ENCODE measurements at places on chromosomes 16 and 17. TPM values are rescaled to one million over a fixed set of nuclear protein-coding genes. Genes with fewer than 3 reads are reported as not detected.

- no peak overlapping the region for H3K4me3 ChIP-seq
- peaks cover 6% of the 10 kb centered on the region for H3K27me3 ChIP-seq
- H3K27ac ChIP-seq: no peak overlapping the region
- no peaks in the 10 kb centered on the region for H3K4me1 ChIP-seq
Observed at GRCh38 chr17:17387017-17387497, 83.9 kb downstream of the NT5M start.

DNA sequence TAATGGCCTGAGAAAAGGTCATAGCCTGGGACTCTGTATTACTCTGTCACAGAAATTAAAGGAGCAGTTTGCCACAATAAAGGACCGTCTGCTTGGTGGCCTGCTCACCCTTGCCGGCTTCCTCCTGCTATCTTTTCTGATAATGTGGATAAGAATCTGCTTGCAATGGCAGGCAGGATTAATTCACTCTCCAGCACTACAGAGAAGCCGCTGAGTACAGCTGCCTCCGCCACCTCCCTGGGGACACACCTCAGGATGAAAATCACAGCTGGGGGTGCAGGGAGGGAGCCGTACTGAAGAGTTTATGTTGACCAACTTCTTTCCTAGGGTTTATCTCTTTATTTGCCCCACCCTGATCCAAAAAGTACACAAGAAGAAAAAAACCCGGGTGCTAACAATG is 245.9 kb upstream of the RPL38 start:
- peaks cover 6% of the 10 kb centered on the region for H3K36me3 ChIP-seq
- H3K4me1 ChIP-seq: no peaks in the 10 kb centered on the region
- no peak overlapping the region for H3K27ac ChIP-seq
- DNase-seq: no peak

Gene CTF1
- total RNA-seq: 3.4 TPM

Gene CCL18
- total RNA-seq: not detected

Gene RPUSD1
- 27.6 TPM for total RNA-seq

- peak; percentile 45 for DNase-seq
- peaks cover 10% of the 10 kb centered on the region for H3K27me3 ChIP-seq
- peak overlapping the region; percentile 86 for H3K4me3 ChIP-seq
- peaks cover 9% of the 10 kb centered on the region for H3K36me3 ChIP-seq
- peak overlapping the region; percentile 92 for H3K27ac ChIP-seq
Observed at GRCh38 chr17:59330053-59330942, 1.2 kb upstream of the YPEL2 start.

DNA sequence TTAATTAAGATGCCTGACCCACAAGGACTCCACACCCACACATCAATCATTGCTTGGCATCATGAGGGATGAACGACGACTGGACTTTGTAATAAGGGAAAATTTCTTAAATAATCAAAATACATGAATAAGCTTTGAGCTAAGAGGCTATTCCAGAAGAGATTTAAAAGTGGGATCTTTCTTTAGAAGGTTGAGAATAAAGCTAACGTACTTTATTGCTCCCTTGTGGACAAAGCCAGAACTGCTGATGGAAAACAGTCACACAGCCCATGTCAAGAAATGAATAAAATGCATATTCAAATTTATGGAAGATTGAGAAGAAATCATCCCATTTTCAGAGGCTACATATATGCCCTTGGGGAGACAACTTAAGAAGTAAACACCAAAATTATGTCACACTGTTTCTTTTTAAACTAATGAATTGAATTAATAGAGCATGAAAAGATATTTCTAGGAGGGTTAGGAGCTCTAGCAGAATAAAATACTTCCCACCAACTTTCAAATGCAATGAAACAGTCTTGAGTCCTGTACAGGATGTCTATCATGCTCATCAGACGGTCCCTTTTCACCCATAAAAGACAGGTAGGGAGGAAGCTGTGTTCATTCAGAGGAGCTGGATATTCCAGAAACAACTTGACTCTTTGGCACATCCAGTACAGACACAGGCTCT is 60.2 kb upstream of the PHOSPHO1 start:
- no peaks in the 10 kb centered on the region for H3K36me3 ChIP-seq
- H3K4me1 ChIP-seq: peaks cover 4% of the 10 kb centered on the region
- H3K27ac ChIP-seq: no peak overlapping the region
- H3K4me3 ChIP-seq: no peak overlapping the region
- peak; percentile 22 for DNase-seq

Gene KRT25
- total RNA-seq: not detected

Gene TMEM204
- total RNA-seq: 66.3 TPM

Gene ITGB4
- total RNA-seq: 0.54 TPM

GRCh38 chr16:63720848-63721247 is 1401.0 kb downstream of the CDH11 start:
- H3K27ac ChIP-seq: no peak overlapping the region
- H3K4me3 ChIP-seq: no peak overlapping the region
- no peaks in the 10 kb centered on the region for H3K27me3 ChIP-seq
- H3K4me1 ChIP-seq: no peaks in the 10 kb centered on the region

GRCh38 chr16:83744441-83744981 is 63.3 kb upstream of the HSBP1 start:
- no peak for DNase-seq
- no peak overlapping the region for H3K4me3 ChIP-seq
- H3K27me3 ChIP-seq: peaks cover 7% of the 10 kb centered on the region
- H3K36me3 ChIP-seq: no peaks in the 10 kb centered on the region

DNA sequence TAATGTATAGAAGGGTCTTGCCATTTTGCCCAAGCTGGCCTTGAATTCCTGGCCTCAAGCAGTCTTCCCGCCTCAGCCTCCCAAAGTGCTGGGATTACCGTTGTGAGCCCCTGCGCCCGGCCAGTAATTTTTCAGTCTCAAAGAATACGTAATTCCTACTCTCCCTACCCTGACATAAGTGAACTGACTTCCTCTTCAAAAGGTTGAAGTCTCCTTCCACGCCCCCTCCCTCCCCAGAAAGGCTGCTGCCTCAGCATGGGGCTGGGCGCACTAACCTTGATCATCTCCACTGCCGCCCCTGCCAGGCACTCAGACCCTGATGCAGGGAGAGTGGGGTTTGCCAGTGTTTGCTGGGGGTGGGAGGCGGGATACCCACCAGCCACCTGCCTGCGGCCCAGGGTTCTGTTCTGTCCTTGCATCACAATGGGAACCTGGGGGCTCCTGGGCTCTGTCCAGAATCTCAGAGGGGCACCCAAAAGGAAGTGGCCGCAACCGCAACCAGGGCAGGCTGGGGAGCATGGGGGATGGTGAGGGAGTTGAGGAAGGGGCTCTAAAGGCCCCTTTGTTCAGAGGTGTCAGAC is 27.5 kb downstream of the KIFC3 start:
- no peaks in the 10 kb centered on the region for H3K36me3 ChIP-seq
- H3K4me3 ChIP-seq: no peak overlapping the region
- H3K4me1 ChIP-seq: no peaks in the 10 kb centered on the region
- no peak overlapping the region for H3K27ac ChIP-seq
- no peak for DNase-seq

Gene EVI2A
- not detected for total RNA-seq

DNA sequence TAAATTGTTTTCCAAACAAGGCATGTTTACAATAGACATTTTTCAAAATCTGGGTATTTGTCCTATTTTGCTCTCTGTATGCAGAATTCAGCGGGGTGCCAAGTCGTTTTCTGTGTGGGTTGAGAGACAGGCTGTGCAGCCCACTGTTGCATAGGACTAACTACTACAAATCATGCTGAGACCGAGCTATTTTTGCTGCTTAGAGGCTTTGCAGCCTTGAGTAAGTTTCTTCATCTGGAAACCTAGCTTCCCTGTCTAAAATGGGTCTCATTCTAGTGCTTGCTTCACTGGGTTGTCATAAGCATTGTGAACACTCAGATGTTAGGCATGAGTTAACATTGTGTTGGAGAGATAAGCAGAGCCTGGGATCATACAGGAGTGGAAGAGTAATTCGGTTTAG is 1.3 kb downstream of the PRPSAP2 start:
- peaks cover 3% of the 10 kb centered on the region for H3K36me3 ChIP-seq
- DNase-seq: no peak
- no peak overlapping the region for H3K27ac ChIP-seq
- H3K4me1 ChIP-seq: peaks cover 16% of the 10 kb centered on the region
- H3K27me3 ChIP-seq: no peaks in the 10 kb centered on the region

Gene OR1F1
- not detected for total RNA-seq

Gene KRT9
- total RNA-seq: not detected

Gene SOX15
- 1.3 TPM for total RNA-seq

- H3K27me3 ChIP-seq: no peaks in the 10 kb centered on the region
- H3K36me3 ChIP-seq: no peaks in the 10 kb centered on the region
- no peak for DNase-seq
Observed at GRCh38 chr16:53849585-53849984, 145.6 kb downstream of the FTO start.

DNA sequence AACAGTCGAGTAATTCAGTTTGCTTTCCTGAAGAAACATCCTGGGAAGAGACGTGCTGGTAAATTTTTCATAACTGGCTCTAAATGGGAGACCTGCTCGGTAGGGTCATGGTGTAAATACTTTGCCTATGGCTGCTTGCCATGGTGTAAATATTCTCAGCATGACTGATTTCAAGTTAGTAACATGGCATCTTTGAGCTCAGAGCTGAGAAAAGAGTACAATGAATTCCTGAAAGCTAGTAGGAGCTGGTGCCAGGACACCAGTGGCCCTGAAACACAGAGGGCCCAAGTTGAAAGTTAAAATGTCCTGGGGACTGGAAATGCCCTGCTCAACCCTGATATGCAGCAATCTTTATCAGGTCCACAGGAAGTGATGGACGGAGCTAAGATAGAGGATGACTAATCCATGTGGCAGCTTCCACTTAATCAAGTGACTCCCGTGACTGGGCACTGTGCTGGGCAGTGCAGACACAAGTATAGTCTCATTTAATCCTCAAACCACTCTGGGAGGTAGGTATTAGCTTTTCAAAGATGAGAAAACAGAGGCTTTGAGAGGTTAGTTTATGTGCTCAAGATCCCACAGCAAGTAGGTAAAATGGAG is 130.1 kb upstream of the ADAMTS18 start:
- no peak overlapping the region for H3K4me3 ChIP-seq
- H3K27me3 ChIP-seq: no peaks in the 10 kb centered on the region
- H3K27ac ChIP-seq: no peak overlapping the region
- H3K36me3 ChIP-seq: no peaks in the 10 kb centered on the region

DNA sequence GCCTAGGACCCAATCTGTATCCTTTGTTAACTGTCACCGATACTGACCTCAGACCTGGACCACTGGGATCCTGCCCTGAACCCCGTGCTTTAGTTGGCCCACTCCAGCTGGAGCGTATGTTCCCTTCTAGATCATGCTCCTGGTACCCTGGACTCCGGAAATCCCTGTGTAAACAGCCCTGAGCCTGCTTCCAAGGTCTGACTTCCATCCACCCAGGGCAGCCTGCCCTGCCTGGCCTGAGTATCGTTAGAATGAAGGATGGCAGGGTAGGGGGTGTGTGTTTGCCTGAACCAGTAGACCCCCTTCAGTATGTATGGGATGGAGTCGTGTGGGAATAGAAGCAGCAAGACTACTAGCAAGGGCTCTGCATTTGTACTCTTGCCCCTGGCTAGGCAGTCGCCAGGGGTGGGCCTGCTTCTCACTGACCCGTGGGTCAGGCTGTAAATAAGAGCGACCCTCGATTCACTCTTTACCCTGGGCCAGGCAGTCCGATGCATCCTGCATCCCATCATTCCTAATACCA is 691 bp upstream of the TMEM98 start:
- peaks cover 2% of the 10 kb centered on the region for H3K27me3 ChIP-seq
- H3K36me3 ChIP-seq: no peaks in the 10 kb centered on the region
- peak overlapping the region; percentile 92 for H3K4me3 ChIP-seq
- DNase-seq: no peak
- no peaks in the 10 kb centered on the region for H3K4me1 ChIP-seq

DNA sequence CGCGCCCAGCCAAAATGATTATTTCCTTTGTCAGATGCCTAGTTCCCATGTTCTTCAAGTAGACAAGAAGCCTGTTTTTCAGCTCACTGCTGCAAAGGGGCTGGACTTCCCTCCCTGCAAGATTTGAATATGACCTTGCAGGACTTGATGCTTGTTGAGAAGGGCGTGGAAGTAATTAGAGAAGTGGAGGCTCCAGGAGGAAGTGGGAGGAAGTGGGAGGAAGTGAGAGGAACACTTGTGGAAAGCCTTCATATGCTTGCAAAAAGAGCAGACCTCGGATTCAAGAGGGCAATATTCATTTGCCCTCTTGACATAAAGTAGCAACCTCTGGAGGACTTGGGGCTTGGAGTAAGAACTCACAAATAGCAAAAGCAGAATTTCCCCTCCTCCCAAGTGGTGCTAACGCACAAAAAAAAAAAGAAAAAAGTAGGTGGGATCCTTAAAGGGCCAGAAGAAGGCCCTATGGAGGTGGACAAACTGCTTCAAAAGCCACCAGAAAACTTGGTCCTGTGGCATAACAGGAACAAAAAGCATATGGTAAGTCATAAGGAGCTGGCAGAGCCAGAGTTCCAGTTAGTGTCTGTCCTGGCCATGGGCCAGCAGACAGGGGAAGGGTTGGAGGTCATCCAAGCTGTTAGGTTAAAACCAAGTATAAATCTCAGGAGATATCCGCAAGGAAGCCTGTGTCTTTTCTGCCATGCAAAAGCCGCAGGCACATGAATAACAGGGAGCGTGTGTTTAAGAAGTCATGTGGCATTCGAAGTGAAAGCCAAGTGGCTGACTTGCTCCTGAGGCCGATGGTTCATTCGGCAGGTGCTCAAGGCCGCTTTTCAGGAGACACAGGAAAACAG is 20.6 kb upstream of the PRKAR1A start:
- peaks cover 8% of the 10 kb centered on the region for H3K27me3 ChIP-seq
- no peak overlapping the region for H3K4me3 ChIP-seq
- DNase-seq: no peak
- no peak overlapping the region for H3K27ac ChIP-seq
- no peaks in the 10 kb centered on the region for H3K36me3 ChIP-seq
- peaks cover 2% of the 10 kb centered on the region for H3K4me1 ChIP-seq

DNA sequence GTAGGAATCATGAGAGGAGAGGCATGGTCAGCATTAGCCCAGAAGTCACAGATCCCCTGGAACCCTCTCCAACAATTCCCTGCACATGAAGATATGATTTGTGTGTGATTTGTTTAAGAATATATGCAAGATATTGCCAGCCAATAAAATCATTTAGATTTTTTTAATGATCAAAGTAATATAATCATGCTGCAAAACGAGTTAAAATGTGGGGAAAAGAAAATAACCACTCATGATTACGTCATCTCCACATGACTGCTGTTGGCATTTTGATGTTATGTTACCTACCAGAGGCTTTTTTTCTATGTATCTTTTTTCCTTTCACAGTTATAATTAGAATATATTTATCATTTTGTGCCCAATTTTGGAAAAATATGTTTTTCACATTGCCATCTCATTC is 22.4 kb downstream of the SLC35G3 start:
- DNase-seq: no peak
- no peak overlapping the region for H3K27ac ChIP-seq
- H3K4me1 ChIP-seq: no peaks in the 10 kb centered on the region
- H3K27me3 ChIP-seq: peaks cover 2% of the 10 kb centered on the region
- H3K4me3 ChIP-seq: no peak overlapping the region
- no peaks in the 10 kb centered on the region for H3K36me3 ChIP-seq

Gene MT1E
- not detected for total RNA-seq

DNA sequence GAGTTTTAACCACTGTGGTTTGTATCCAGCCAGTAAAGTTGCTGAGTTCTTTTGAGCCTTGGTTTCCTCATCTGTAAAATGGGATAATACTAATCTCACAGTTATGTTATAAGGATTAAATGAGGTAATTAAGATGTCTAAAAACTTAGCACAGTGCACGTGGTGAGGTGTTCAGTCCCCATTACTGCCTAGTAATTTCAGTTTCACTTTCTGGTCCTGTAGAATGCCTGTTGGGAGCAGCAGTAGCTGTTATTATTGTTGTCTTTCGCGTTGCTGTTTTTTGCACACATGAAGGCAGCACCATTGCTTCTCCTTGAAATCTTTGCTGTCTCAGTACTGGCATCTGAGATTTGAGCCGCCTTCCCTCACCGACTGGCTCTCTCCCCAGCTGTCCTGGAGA is 182.4 kb downstream of the DNAH9 start:
- H3K36me3 ChIP-seq: peaks cover 26% of the 10 kb centered on the region
- no peak overlapping the region for H3K27ac ChIP-seq
- H3K4me1 ChIP-seq: no peaks in the 10 kb centered on the region
- no peak overlapping the region for H3K4me3 ChIP-seq

Gene ESRP2
- total RNA-seq: 0.64 TPM

Gene CDH5
- 1,308 TPM for total RNA-seq

Gene CCL14
- not detected for total RNA-seq
